ENCODE measurements at places on chromosomes 16 and 17. TPM values are rescaled to one million over a fixed set of nuclear protein-coding genes. Genes with fewer than 3 reads are reported as not detected.

- H3K4me1 ChIP-seq: no peaks in the 10 kb centered on the region
- H3K36me3 ChIP-seq: no peaks in the 10 kb centered on the region
- no peaks in the 10 kb centered on the region for H3K27me3 ChIP-seq
- no peak overlapping the region for H3K4me3 ChIP-seq
- no peak overlapping the region for H3K27ac ChIP-seq
- DNase-seq: no peak
Observed at GRCh38 chr17:78617511-78618061, 40.4 kb upstream of the DNAH17 start.

DNA sequence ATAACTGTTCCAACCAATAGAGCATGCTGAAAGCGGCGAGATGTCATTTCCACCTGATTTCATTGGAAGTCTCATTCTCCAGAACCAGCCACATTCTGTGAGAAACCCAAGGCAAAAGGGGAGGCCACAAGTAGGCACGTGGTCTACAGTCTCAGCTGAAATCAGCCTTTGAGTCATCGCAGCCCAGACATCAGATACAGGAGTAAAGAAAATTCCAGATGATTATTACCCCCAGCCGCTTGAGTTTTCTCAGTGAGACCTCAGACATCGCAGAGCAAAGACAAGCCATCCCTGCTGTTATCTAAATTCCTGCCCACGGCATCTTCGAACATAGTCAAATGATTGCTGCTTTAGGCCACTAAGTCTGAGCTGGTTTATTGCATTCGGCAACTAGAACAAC lies 23.1 kb downstream of the STAT3 start:
- no peaks in the 10 kb centered on the region for H3K27me3 ChIP-seq
- no peak overlapping the region for H3K27ac ChIP-seq
- H3K36me3 ChIP-seq: no peaks in the 10 kb centered on the region
- DNase-seq: no peak
- no peak overlapping the region for H3K4me3 ChIP-seq

GRCh38 chr17:55259684-55260111 lies 5.1 kb upstream of the HLF start:
- H3K4me1 ChIP-seq: no peaks in the 10 kb centered on the region
- no peak for DNase-seq
- H3K27me3 ChIP-seq: no peaks in the 10 kb centered on the region
- no peaks in the 10 kb centered on the region for H3K36me3 ChIP-seq
- H3K4me3 ChIP-seq: no peak overlapping the region

DNA sequence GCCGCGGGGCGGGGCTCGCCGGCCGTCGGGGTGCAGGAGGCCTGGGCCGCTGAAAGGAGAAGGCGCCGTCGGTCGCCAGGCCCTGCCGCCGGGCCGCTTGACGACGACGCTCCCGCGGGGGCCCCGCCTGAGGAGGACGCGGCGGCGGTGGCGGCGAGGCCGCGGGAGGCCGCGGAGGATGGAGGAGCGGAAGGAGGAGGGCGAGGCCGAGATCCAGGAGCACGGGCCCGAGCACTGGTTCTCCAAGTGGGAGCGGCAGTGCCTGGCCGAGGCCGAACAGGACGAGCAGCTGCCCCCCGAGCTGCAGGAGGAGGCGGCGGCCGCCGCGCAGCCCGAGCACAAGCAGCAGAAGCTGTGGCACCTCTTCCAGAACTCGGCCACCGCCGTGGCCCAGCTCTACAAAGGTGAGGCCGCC lies 430 bp downstream of the HAPSTR1 start:
- peaks cover 35% of the 10 kb centered on the region for H3K36me3 ChIP-seq
- peaks cover 23% of the 10 kb centered on the region for H3K4me1 ChIP-seq
- DNase-seq: peak; percentile 49
- H3K27ac ChIP-seq: peak overlapping the region; percentile 97
- peak overlapping the region; percentile 70 for H3K4me3 ChIP-seq
- H3K27me3 ChIP-seq: no peaks in the 10 kb centered on the region

DNA sequence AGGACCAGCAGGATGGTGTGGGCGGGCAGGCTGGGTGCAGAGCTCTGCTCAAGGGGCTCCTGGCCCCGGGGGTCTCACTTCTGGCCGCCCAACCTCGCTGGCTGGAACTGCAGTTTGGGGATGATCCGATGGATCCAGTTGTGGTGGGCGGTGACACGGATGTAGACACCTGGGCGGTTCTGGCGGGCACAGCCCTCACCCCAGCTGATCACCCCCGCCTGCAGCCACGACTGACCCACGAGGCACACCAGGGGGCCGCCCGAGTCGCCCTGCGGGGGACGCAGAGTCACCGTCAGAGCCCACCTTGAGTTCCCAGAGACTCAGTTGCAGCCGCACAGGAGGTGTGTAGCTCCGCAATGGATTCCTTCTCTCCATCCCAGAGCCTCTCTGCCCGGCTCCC lies 7.5 kb downstream of the PRSS27 start:
- H3K27me3 ChIP-seq: no peaks in the 10 kb centered on the region
- H3K36me3 ChIP-seq: peaks cover 9% of the 10 kb centered on the region
- H3K27ac ChIP-seq: no peak overlapping the region
- no peak for DNase-seq
- no peaks in the 10 kb centered on the region for H3K4me1 ChIP-seq

DNA sequence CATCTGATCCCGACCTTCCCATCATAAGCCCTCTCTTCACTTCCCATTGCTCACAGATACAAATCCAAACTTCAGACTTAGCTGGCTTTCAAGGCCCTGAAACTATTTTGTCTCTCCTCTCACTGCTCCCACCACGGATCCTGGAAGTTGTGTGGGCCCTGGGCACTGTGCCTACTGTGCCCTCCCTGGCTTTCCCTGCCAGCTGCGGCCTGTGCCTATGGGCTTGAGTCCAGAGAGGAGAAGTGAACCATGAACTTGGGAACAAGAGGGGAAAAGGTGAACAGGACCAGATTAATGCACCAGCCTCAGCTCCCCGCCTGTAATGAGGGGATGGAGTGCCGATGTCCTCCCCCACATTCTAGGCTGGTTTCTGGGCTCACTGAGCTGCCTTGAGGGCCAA lies 18.9 kb upstream of the KCNJ12 start:
- no peak overlapping the region for H3K27ac ChIP-seq
- H3K27me3 ChIP-seq: no peaks in the 10 kb centered on the region
- no peak for DNase-seq

- DNase-seq: no peak
- H3K27ac ChIP-seq: peak overlapping the region; percentile 80
- peaks cover 4% of the 10 kb centered on the region for H3K36me3 ChIP-seq
- H3K4me3 ChIP-seq: peak overlapping the region; percentile 87
Observed at GRCh38 chr17:75514299-75514918, 928 bp downstream of the CASKIN2 start.

DNA sequence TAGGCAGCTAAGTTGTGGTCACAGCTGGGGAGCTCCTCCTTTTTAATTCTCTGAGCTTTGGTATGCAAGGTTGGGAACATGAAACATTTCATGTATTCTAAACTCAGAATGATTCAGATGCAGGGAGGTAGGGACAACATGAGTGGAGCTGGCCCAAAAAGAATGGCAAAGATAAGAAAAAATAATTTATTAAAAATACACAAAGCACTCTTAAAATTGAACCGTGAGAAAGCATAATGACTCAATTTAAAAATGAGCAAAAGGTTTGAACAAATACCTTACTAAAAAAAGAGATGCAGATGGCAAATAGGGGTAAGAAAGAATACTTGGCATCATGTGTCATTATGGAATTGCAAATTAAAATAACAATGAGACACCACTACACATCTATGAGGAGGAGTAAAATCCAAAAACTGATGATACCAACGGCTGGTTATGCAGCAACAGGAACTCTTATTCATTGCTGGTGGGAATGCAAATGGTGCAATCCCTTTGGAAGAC lies 175.6 kb upstream of the IRX3 start:
- peaks cover 35% of the 10 kb centered on the region for H3K4me1 ChIP-seq
- no peaks in the 10 kb centered on the region for H3K36me3 ChIP-seq

DNA sequence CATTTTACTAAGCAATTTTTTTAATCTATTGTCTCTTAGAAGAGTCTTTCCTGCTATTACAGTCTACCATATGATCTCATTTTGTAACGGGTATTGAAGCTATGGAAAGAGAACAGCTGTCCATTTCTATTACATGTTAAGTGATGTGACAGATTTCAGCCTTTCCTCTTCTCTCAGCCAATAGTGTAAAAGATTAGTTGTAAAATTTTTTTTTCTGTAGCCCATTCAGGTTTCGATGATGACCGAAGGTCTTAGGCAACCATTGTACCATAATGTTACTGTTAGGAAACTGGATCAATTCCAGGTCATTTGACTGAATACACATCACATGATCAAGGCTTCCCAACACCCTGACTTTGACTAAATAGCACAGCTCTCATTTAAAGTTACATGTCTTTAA lies 147.6 kb upstream of the HLF start:
- H3K27ac ChIP-seq: peak overlapping the region; percentile 43
- no peaks in the 10 kb centered on the region for H3K27me3 ChIP-seq
- DNase-seq: peak; percentile 46
- no peak overlapping the region for H3K4me3 ChIP-seq

- no peak for DNase-seq
- H3K27me3 ChIP-seq: no peaks in the 10 kb centered on the region
- no peaks in the 10 kb centered on the region for H3K36me3 ChIP-seq
- no peaks in the 10 kb centered on the region for H3K4me1 ChIP-seq
- H3K27ac ChIP-seq: no peak overlapping the region
Observed at GRCh38 chr17:50517011-50517410, 8.8 kb downstream of the MYCBPAP start.

GRCh38 chr16:17448640-17449638 lies 21.8 kb downstream of the XYLT1 start:
- no peaks in the 10 kb centered on the region for H3K36me3 ChIP-seq
- no peaks in the 10 kb centered on the region for H3K4me1 ChIP-seq
- no peaks in the 10 kb centered on the region for H3K27me3 ChIP-seq
- no peak for DNase-seq

Gene SOST
- not detected for total RNA-seq

Gene TBX21
- total RNA-seq: not detected

GRCh38 chr17:74164446-74165045 lies 38.9 kb upstream of the RPL38 start:
- H3K4me3 ChIP-seq: no peak overlapping the region
- H3K36me3 ChIP-seq: no peaks in the 10 kb centered on the region
- DNase-seq: no peak
- H3K4me1 ChIP-seq: no peaks in the 10 kb centered on the region

Gene MYH11
- not detected for total RNA-seq

Gene KRTAP2-2
- not detected for total RNA-seq

GRCh38 chr17:58364270-58364942 lies 12.4 kb upstream of the SUPT4H1 start:
- peaks cover 10% of the 10 kb centered on the region for H3K27me3 ChIP-seq
- no peaks in the 10 kb centered on the region for H3K4me1 ChIP-seq
- H3K36me3 ChIP-seq: no peaks in the 10 kb centered on the region
- H3K27ac ChIP-seq: no peak overlapping the region

Gene MT2A
- 218 TPM for total RNA-seq

Gene CACNG1
- not detected for total RNA-seq

DNA sequence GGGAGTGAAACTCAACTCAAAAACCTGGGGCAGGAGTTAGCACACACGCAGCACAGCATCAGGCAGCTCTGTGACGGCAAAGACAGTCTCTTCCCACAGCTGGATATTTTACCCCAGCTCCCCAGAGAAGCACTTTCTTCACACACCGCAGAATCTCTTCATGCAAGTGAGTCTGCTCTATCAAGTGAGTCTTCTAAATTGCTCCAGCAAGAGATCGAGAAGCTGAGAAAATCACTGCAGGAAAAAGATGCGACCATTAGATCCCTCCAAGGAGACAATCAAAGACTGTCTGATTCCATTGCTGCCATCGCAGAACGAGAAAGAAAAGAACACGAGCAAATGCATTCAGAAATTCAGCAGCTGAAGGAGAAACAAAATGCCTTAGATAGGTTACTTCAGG lies 16.9 kb upstream of the LCMT1 start:
- no peaks in the 10 kb centered on the region for H3K4me1 ChIP-seq
- H3K27me3 ChIP-seq: no peaks in the 10 kb centered on the region
- H3K27ac ChIP-seq: no peak overlapping the region
- no peak for DNase-seq

DNA sequence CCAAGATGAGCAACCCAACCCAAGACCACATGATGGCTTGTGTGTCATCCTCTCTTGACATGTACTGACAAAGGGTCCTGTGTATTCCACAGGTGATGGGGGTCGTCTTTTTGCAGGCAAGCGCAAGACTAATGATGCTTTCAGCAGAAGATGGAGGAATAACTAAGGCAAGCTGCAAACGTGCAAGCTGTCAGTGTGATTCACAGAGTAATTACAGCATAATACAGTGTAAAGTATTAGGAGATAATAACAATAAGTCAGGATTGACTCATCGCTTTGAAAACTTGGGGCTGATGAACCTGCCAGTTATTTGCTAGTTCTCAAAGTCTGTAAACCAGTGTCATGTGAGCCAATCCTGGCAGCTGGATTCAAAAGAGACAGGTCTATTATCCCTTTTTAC lies 41.6 kb upstream of the ASIC2 start:
- no peak overlapping the region for H3K27ac ChIP-seq
- H3K4me3 ChIP-seq: no peak overlapping the region
- no peak for DNase-seq

GRCh38 chr16:89155184-89155679 lies 16.3 kb upstream of the CDH15 start:
- no peak overlapping the region for H3K4me3 ChIP-seq
- no peak overlapping the region for H3K27ac ChIP-seq
- H3K27me3 ChIP-seq: no peaks in the 10 kb centered on the region
- H3K36me3 ChIP-seq: no peaks in the 10 kb centered on the region
- no peak for DNase-seq

Gene KIF18B
- total RNA-seq: 54.3 TPM

Gene GCGR
- total RNA-seq: not detected

DNA sequence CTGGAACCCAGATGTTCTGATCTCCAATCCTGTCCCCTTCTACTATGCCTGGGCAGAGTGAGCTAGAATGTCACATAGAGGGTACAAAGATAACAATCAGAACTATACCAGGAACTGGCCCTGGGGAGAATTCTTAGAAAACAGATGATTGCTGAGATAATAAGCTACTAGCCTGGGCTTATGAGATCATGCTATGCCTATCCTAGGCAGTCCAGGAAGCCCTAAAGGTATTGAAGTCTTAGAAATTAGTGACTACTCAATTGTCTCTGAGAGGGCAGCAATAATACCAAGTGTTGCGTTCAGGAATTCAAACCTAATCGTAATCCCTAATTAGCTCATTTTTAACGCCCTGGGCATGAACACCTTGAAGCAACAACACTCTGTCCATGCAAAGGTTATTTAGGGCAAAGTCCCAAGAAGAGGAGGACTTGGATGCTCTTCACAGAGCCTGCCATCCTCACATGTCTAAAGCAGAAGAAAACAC lies 77.1 kb downstream of the MMD start:
- peaks cover 19% of the 10 kb centered on the region for H3K4me1 ChIP-seq
- no peak overlapping the region for H3K4me3 ChIP-seq
- H3K36me3 ChIP-seq: no peaks in the 10 kb centered on the region
- H3K27ac ChIP-seq: no peak overlapping the region
- no peak for DNase-seq

DNA sequence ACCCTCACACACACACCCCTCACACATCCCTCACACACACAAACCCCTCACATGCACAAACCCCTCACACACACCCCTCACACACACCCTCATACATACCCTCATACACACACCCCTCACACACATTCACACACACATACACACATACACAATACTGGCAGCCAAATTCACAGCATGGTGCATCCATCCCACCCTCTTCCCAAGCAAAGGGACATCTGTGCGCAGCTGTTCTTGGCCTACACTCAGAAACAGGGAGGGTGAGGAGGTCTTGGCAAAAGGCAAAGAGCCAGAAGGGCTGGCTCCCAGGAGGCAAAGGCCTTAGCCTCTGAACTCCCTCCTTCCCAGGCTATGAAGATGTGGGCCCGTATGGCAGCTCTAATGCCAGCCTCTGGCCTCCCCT lies 23.4 kb downstream of the C17orf67 start:
- no peak overlapping the region for H3K27ac ChIP-seq
- no peaks in the 10 kb centered on the region for H3K27me3 ChIP-seq
- no peak overlapping the region for H3K4me3 ChIP-seq

Gene SPATA32
- total RNA-seq: 0.22 TPM
